ENCODE measurements at places on chromosomes 1 and 21. TPM values are rescaled to one million over a fixed set of nuclear protein-coding genes. Genes with fewer than 3 reads are reported as not detected.

DNA sequence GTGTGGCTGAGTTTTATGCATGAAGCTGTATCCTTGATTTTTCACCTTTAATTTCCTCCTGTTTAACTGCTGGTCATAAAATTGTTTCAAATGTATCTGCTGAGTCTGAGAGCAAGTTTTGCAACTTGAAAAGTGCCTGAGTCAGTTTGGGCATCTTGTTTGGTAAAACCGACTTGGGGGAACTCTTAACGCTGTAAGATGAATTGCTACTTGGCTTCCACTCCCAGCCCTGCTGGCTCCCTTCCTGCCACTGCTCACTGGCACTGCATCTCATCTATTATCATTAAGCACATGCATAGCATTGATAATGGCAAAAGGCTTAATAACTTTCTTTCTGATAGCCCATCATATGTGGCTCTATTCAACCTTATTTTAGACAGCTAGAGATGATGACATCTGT lies 35.7 kb upstream of the FAM78B start:
- peak; percentile 36 for DNase-seq

DNA sequence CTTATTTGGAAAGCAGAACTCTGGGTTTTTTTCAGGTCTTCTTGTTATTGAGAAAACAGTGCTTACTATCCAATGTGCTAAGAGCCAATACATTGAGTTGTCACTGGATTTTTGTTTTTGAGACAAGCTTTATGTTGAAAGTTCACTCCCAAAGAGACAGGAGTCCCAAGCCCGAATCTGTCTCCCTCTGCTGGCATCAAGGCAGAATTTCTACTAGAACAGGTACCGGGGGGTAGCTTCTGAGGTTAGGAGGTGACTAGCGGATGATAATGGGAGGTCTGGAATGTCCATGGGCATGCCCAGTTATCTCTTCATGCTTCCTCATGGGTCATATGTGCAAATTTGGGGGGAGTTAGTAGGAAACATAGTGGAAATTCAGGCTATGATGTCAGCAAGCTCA lies 25.1 kb downstream of the ZNF124 start:
- DNase-seq = no peak

DNA sequence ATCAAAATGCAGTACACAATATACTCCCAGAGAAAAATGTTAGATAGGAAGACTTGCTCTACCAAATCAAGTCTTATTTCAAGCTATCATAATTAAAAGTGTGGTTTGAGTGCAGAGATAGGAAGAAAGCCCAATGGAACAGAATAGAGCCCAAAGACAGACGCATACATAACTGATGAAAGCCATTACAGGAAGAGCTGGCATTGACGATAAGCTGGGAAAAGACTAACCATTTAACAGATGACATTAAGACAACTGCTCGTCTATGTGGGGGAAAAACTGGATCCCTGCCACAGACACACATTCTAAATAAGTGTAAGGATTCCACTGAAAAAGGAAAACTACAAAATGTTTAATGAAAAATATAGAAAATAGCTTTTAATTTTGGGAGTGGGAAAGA lies 85.5 kb downstream of the NGF start:
- DNase-seq = no peak

The GJA9 gene
- total RNA-seq = not detected

GRCh38 chr1:226063224-226063976 lies 884 bp downstream of the H3-3A start:
- DNase-seq = peak; percentile 53

The INPP5B gene
- 42.1 TPM for total RNA-seq

Measured in fibroblast of lung (primary cell).